ENCODE measurements at places on chromosomes 3 and 15.
A peak's percentile ranks its signal among the peaks of the same experiment; 100 is the strongest.

DNA sequence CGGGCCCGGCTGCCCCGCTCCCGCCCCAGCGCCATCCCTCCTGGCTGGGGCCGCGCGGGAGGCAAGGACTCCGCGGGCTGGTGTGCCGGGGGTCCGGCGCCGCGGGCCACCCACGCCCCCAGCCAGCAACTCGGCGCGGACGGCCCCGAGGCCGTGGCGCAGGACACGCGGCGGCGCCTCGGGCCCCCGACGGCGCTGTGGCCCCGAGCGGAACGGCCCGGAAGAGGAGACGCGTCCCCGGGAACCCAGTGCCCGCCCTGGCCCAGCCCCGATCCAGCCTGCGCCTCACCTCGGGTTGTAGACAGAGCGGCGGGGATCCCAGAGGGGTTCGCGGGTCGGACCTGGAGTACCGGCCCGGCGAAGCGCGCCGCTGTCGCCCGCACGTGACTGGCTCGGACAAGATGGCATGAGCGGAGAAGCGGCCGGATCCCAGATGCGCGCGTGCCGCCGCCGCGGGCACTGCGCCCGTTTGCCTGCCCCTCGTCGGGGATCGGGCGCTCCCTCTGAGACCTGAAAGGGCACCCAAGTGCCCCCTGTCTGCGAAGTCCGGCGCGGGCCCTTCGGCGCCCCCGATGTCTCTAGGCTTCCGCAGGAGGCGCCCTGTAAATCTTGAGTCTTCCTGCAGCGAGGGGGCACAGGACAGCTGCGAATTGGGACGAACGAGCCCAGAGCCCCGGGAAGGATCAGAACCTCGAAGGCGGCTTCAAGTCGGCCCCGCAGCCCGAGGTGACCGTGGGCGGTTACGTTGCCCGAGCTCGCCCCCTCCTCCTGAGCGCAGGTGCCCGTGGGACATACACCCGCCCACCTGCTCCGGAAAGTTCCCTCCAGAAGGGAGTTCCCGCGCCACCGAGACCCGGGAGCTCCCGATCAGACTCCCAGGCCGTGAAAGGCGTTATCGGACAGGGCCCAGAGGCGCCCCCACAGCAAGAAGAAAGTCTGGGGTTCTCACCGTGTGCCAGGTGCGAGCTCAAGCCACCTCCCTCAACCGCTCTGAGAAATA, 598 bp upstream of the SFMBT1 start:
- no peaks in the 10 kb centered on the region for H3K27me3 ChIP-seq
- H3K27ac ChIP-seq: peak overlapping the region; percentile 96
- peak overlapping the region; percentile 98 for H3K4me3 ChIP-seq
- H3K4me1 ChIP-seq: peaks cover 22% of the 10 kb centered on the region
- peak; percentile 82 for DNase-seq
- H3K36me3 ChIP-seq: no peaks in the 10 kb centered on the region

- no peaks in the 10 kb centered on the region for H3K27me3 ChIP-seq
- H3K27ac ChIP-seq: no peak overlapping the region
- peaks cover 14% of the 10 kb centered on the region for H3K4me1 ChIP-seq
- no peak for DNase-seq
- H3K36me3 ChIP-seq: peaks cover 7% of the 10 kb centered on the region
These were observed 45.1 kb upstream of the PLXND1 start for GRCh38 chr3:129651435-129652202.

GRCh38 chr3:67018105-67018788, 20.1 kb downstream of the KBTBD8 start:
- DNase-seq: no peak
- peaks cover 4% of the 10 kb centered on the region for H3K4me1 ChIP-seq
- H3K4me3 ChIP-seq: no peak overlapping the region

DNA sequence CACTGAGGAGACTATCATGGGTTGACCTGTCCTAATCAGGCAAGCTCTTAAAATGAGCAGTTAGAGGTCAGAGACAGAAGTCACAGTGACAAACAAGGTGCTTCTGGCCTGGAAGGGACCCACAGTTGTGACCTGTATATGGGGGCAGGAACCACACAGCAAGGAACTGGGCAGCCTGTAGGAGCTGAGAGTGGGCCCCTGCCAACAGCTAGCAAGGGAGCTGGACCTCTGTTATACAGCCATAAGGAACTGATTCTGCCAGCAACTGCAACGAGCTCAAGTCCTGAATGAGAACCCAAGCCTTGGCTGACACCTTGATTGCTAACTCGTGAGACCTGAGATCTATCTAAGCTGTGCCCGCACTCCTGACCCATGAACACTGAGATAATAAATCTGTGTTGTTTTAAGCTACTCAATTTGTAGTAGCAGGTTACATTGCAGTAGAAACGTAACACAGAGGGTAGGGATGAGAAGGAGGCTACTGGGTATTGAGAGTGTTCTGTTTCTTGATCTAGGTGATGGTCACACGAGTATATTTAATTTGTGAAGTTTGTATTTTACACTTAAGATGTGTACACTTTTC, 44.5 kb upstream of the MAGI1 start:
- no peak overlapping the region for H3K27ac ChIP-seq
- no peaks in the 10 kb centered on the region for H3K4me1 ChIP-seq
- no peaks in the 10 kb centered on the region for H3K27me3 ChIP-seq
- H3K4me3 ChIP-seq: no peak overlapping the region
- DNase-seq: no peak
- H3K36me3 ChIP-seq: no peaks in the 10 kb centered on the region

DNA sequence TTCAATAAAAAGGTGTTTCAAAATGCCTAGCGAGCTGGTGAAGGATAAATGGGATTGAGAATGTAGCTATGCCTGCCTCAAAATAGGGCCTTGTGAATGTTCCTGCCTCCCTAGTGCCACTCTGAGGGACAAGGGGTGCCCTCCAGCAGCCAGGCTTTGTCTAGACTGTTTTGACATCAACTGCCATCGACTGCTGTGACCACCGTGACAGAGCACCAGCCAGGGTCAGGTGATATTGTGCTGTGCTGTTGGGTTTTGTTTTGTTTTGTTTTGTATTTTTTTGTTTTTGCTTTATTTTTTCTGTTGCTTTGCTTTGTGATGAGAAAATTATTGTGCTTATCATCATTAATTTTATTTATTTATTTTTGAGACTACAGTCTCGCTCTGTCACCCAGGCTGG, 144.8 kb downstream of the SMAD6 start:
- H3K36me3 ChIP-seq: no peaks in the 10 kb centered on the region
- peak; percentile 21 for DNase-seq
- no peaks in the 10 kb centered on the region for H3K27me3 ChIP-seq
- H3K4me3 ChIP-seq: no peak overlapping the region
- peaks cover 26% of the 10 kb centered on the region for H3K4me1 ChIP-seq

- H3K36me3 ChIP-seq: no peaks in the 10 kb centered on the region
- no peak overlapping the region for H3K27ac ChIP-seq
These were observed 28.6 kb downstream of the TRAK1 start for GRCh38 chr3:42119561-42120355.

- H3K36me3 ChIP-seq: no peaks in the 10 kb centered on the region
- H3K27ac ChIP-seq: no peak overlapping the region
- peaks cover 14% of the 10 kb centered on the region for H3K4me1 ChIP-seq
- DNase-seq: no peak
These were observed 13.0 kb downstream of the SV2B start for GRCh38 chr15:91113030-91113429.

GRCh38 chr3:126676919-126677705, 22.2 kb upstream of the TXNRD3 start:
- no peak overlapping the region for H3K4me3 ChIP-seq
- no peak overlapping the region for H3K27ac ChIP-seq
- peaks cover 20% of the 10 kb centered on the region for H3K4me1 ChIP-seq
- no peak for DNase-seq

- H3K27me3 ChIP-seq: peaks cover 8% of the 10 kb centered on the region
- no peaks in the 10 kb centered on the region for H3K36me3 ChIP-seq
- H3K4me1 ChIP-seq: no peaks in the 10 kb centered on the region
- no peak for DNase-seq
These were observed 137.8 kb upstream of the CHRNA7 start for GRCh38 chr15:31892513-31892912.

DNA sequence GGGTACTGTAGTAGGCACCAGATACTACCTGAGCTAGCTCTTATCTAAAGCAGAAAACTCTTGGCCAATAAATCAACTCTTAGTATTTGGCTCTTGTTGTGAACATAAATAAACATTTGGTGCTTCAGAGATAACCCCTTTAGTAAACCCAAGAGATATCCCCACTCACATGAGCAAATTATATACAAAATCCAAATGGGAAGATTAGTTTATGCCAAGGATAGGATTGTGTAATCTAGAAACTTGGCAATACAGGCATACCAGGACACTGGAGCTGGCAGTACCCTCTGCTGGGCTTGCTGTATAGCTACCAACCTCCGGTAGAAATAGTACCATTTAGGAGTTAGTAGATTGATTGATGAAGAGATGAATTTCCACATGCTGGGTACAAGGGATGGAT, 127.0 kb downstream of the LIPC start:
- no peaks in the 10 kb centered on the region for H3K36me3 ChIP-seq
- no peak overlapping the region for H3K27ac ChIP-seq
- DNase-seq: no peak
- H3K4me3 ChIP-seq: no peak overlapping the region

DNA sequence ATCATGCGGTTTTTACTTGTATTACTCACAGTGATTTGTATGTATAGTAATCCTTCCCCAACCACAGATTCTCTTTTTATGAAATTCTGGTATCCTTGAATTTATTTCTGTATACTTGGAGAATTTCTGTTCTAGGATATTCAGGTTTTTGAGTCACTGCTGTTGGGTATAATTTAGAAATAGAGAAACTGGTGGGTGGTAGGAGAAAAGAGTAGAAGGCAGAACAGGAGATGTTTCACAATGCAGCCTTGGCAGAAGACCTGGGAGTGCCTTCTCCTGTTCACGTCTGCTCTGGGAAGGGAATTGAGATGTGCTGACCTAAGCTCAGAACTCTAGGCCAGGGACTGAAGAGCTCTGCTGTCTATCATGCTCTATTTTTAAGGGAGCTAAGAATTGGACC, 193.6 kb downstream of the EPHB1 start:
- DNase-seq: no peak
- no peak overlapping the region for H3K4me3 ChIP-seq
- no peaks in the 10 kb centered on the region for H3K27me3 ChIP-seq
- no peaks in the 10 kb centered on the region for H3K36me3 ChIP-seq
- no peaks in the 10 kb centered on the region for H3K4me1 ChIP-seq

GRCh38 chr3:170689296-170689829, 103.5 kb upstream of the SLC7A14 start:
- no peaks in the 10 kb centered on the region for H3K27me3 ChIP-seq
- DNase-seq: no peak
- H3K4me3 ChIP-seq: no peak overlapping the region
- H3K36me3 ChIP-seq: no peaks in the 10 kb centered on the region
- peak overlapping the region; percentile 42 for H3K27ac ChIP-seq
- peaks cover 15% of the 10 kb centered on the region for H3K4me1 ChIP-seq

DNA sequence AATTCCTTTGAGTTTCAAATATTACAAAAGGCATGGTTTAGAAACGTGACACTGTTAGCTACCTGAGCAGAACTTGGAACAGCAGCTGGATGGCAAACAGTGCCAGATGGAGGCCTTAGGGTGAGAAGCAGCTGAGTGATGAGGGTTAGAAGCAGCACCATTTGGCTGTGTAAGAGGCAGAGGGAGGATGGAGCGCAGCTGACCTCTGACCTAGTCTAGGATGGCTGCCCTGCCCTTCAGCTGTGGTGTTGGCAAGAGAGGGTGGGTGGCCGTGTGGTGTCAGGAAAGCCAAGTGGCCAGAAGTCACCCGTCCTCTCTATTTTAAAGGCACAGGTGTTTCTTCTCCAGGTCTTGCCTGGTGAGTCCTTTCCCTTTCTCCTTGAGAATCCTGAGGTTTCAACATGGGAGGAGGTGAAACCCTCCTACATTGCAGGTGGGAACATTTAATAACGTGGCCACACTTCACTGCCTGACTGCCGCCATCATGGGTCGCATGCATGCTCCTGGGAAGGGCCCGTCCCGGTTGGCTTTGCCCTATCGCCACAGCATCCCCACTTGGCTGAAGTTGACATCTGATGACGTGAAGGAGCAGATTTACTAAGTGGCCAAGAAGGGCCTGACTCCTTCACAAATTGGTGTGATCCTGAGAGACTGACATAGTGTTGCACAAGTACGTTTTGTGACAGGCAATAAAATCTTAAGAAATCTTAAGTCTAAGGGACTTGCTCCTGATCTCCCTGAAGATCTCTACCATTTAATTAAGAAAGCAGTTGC, 17.6 kb downstream of the BCL2L10 start:
- H3K4me3 ChIP-seq: no peak overlapping the region
- peaks cover 37% of the 10 kb centered on the region for H3K4me1 ChIP-seq
- DNase-seq: peak; percentile 79
- no peaks in the 10 kb centered on the region for H3K36me3 ChIP-seq
- H3K27ac ChIP-seq: peak overlapping the region; percentile 92

DNA sequence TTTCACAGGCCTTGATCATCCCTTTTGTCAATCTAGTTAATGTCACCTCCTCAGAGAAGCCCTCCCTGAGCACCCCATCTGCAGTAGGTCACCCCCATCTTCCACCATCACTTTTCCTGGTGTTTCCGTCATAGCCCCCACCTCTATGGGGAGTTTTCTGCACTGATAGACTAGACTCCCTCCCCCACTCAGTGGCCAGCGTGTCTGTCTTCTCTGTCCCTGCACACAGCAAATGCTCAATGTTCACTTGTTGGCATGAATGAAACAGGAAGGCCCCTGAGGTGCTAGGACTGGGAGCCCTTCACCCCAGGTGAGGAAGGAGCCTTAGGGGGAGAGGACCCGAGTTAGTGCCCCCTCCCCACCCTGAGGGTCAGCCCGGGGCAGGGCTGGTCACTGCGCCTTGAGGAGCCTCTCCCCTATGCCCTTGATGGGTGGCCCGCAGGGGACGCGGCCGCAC, 15.8 kb upstream of the FANCD2 start:
- H3K27ac ChIP-seq: peak overlapping the region; percentile 48
- peaks cover 43% of the 10 kb centered on the region for H3K4me1 ChIP-seq
- no peak for DNase-seq
- no peaks in the 10 kb centered on the region for H3K36me3 ChIP-seq
- H3K27me3 ChIP-seq: no peaks in the 10 kb centered on the region

DNA sequence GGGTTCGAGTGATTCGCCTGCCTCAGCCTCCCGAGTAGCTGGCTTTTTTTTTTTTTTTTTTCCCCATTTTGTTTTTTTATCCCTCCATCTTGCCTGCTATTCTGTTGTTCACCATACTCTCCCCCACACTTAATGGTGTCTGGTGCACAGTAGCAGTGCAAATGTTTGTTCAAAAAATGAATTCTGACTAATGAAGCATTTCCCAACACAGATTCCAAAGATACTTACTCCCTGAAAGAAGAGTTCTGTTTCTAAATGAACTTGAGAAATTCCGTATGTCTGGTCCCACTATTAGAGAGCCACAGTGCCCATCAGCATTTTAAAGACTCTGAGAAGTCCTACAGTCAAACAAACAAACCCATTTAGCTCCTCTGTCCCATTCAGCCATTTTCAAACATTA, 9.5 kb downstream of the EDEM1 start:
- H3K4me3 ChIP-seq: no peak overlapping the region
- peak overlapping the region; percentile 78 for H3K27ac ChIP-seq
- H3K36me3 ChIP-seq: peaks cover 28% of the 10 kb centered on the region
- H3K4me1 ChIP-seq: peaks cover 72% of the 10 kb centered on the region
- H3K27me3 ChIP-seq: no peaks in the 10 kb centered on the region

DNA sequence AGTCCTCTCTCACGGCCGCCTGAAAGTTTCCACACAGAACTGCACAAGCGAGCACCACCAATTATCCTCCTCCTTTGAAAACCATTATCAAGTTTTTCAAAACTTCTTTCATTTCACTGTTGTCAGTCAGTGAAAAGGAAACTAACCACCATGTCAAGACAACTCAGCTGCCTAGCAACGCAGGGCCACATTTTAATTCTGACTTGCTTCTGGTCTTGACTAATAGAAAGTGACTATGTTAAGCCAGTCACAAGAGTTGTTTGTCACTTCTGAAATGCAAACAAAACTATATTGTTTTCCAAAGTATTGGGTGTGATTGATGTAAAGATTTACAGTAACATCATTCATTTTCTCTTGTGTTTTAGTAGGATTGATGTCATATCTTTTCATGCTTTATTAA, 612.8 kb upstream of the AGTR1 start:
- H3K27me3 ChIP-seq: no peaks in the 10 kb centered on the region
- no peak overlapping the region for H3K4me3 ChIP-seq
- DNase-seq: no peak
- no peaks in the 10 kb centered on the region for H3K36me3 ChIP-seq

All from suprapubic skin (tissue), 4 donors.